Kidney glomerular epithelial cell (primary cell): ENCODE measurements at places on chromosomes 3 and 15.

- DNase-seq = no peak
Measured at GRCh38 chr15:33533197-33533596, 222.4 kb downstream of the RYR3 start.

DNA sequence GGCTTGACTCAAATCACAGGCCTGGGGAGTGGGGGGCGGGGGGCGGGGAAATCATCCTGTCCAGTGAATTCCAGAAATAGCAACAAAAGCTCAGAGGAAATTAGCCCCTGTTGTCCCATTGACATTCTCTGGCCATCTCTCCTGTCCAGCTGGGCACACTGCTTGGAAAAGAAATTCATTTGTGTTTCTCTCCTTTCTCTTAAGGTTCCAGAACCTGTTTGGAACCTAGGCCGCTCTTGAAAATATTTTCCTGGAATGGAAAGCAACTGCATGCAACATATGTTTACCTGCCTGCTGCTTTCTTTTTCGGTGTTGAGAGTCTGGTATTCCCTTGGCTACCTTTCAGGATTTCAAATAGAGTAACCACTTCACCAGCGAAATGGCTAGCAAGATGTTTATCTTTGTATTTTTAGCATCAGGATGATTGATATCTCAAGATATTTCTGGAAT, 169.0 kb downstream of the GHSR start:
- no peak for DNase-seq

DNA sequence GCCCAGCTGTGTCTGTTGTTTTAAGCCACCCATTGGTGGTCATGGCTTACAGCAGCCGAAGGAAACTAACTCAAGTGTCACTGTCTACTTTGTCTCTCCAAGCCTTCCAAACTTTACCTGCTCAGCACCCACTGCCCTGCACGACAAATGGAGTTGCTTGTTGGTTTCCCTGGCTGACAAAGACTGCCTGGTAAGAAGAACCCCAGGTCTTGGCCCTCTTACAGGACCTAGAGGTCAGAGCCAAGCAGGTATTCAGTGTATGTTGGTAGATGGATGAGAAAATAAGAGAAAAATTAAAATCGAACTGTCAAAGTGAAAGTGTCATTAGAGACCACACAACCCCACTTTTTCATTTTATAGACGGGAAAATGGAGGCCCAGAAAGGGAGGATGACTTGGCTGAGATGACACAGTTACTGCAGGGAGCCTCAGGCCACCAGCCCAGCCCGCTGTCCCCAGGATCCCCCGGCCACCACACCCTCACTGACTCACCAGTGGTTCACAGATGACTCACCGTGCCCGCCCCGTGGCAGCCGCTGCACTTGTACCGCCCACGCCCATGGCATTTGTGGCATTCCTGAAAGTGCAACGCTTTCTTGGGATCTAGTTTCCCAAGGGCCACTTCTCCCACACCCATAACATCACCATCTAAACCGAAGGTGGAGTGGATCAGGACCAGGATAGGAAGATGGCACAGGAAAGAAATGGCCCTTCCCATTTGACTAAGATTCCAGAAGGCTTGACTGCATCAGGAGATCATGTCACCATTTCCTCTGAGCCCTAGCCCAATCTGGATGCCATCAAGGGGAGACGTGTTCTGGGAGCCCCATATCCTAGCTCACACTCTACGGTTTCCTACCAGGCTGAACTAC, 15.2 kb downstream of the SSUH2 start:
- DNase-seq = peak; percentile 43

DNA sequence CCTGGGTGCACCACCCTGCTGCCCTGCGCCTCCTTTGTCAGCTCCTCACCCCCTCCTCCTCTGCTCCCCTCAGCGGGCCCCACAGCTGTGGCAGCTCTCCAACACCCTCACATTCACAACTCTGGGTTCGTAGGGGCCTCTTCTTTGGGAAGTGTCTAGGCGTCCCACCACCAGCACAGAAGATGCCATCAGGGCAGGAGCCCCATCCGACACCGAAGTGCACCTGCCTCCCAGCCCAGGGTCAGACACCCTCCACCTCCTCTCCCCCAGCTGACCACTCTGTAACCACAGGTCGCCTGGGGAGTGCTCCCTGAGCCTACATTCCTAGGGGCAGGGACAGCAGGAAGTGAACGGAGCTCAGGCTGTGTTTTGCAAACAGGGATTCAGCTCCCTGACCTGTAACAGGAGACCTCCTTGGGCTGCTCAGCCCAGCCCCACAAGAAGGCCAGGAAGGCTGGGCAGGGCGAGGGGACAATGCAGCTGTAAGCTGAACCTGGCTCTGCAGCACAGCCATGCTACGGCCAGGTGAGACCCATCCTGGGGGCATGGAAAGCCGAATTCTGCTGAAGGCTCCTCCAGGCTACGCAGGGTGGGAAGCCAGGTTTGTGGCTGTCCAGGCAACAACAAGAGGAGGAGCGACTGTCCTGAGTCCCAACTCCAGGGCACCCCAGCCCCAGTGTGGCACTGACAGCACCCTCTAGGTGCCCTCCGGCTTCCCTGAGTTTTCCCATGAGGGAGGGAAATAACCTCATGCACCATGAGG, 269.0 kb downstream of the GOLGA6L6 start:
- DNase-seq = no peak

GRCh38 chr15:50150851-50151250, 31.1 kb upstream of the SLC27A2 start:
- DNase-seq = no peak

- peak; percentile 48 for DNase-seq
Measured at GRCh38 chr3:183254487-183255347, 1.7 kb downstream of the B3GNT5 start.

DNA sequence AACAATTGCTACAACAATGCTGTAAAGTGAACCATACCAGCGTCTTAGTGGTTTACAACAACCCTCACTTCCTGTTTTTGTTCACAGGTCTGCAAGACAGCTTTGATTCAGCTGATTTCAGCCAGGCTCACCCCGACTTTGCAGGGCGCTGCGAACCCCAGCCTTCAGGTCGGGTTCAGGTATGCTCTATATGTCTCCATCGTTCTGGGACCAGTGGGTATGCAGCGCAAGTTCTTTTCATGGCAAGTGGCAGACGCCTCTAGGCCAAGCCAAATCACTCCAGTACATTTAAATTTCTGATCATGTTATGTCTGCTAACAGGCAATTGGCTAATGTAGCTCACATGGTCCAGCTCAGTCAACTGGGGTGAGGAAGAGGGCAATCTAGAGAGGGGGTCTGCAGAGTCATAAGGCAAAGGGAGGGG, 52.4 kb upstream of the RGMA start:
- no peak for DNase-seq

DNA sequence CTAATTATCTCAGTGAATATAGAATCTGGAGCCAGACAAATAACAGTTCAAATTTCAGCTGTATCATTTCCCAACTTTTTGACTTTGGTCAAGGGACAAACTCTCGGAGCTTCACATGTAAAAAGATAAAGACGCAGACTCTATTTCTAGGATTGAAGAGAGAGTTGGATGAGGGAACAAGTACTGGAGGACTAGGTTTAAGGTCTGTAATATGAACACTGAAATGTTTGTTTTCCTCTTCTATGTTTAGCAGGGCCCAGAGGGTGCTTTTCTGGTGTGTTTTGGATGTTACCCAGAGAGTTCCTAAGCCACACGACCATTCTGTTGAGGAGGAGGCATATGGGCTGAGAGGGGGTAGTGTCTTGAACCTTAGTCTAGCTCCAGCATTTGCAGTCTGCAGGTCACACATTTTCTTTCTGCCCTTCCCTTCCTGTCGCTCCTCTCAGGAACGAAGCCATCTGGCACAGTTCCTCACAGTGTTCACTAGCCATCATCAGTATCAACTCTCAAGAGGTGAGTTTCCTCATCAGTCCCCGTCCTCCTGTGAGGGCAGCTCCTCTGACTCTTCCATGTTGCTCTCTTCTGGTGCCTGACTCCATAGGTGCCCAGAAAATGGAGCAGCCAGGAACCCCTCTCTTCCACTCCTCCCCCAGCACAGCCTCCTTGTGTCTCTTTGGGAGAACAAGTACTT, 250.1 kb downstream of the SQOR start:
- DNase-seq = no peak

DNA sequence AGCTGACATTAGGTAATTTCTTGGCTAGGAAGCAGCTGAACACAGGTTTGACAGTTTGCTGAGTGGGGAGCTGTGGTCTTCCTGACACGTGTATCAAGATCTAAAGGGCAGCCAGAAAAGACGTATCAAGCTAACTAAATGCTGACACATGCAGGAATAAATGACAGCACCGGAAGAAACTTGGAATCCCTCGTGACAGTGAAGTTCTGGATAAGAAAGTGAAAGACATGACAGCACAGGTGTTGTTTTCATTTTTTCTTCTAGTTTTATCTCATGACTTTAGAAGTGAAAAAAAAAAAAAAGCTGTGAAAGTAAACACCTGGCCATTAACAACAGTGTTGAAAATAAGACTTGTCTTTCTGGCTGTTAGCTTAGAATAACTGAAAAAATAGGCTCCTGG, 48.7 kb downstream of the FGF7 start:
- DNase-seq = no peak

GRCh38 chr3:11818033-11818432, 28.7 kb downstream of the TAMM41 start:
- DNase-seq = no peak
